Sigmoid colon (tissue), 7 donors: ENCODE measurements at places on chromosomes 12 and 14. TPM values are rescaled to one million over a fixed set of nuclear protein-coding genes. Genes with fewer than 3 reads are reported as not detected.

The SLC7A7 gene
- polyA plus RNA-seq = 22.7 TPM

The BCL11B gene
- polyA plus RNA-seq = 3.5 TPM

The TGM1 gene
- 0.60 TPM for polyA plus RNA-seq

The CDKN3 gene
- 41.8 TPM for polyA plus RNA-seq

The ERP27 gene
- polyA plus RNA-seq = 2.3 TPM
